ENCODE measurements at places on chromosomes 3 and 15.

- no peak for DNase-seq
Observed at GRCh38 chr3:123444023-123444422, 4.9 kb downstream of the ADCY5 start.

DNA sequence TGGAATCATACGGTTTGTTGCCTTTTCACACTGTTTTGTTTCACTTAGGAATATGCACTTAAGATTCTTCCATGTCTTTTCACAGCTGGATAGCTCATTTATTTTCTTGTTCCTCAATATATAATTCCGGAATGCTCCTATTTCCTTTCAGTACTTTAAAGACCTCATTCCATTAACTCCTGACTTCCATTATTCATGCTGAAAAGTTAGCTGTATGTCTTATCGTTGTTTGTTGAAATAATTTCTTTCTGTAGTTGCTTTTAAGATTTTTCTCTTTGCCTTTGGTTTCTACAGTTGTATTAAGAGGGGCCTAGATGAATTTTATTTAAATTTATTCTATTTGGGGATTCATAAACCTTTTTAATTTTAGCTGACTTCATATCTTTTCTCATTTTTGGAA is 122.2 kb downstream of the ANXA2 start:
- DNase-seq = no peak

DNA sequence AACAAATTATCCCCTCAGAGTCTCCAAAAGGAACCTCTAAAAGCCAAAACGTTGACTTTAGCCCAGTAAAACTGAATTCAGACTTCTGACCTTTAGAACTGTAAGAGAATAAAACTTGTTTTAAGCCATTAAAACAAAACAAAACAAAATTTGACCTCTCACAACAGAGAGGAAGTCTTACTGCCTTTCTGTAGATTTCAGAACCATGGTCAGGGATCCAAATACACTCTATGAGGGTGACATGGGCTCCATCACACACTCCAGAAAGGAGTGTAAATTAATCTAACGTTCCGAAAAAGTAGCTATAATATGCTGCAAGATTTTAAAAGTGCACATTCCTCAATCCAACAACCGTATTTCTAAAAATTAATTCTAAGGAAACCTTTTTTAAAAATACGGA is 19.2 kb upstream of the RPL14 start:
- DNase-seq = no peak

DNA sequence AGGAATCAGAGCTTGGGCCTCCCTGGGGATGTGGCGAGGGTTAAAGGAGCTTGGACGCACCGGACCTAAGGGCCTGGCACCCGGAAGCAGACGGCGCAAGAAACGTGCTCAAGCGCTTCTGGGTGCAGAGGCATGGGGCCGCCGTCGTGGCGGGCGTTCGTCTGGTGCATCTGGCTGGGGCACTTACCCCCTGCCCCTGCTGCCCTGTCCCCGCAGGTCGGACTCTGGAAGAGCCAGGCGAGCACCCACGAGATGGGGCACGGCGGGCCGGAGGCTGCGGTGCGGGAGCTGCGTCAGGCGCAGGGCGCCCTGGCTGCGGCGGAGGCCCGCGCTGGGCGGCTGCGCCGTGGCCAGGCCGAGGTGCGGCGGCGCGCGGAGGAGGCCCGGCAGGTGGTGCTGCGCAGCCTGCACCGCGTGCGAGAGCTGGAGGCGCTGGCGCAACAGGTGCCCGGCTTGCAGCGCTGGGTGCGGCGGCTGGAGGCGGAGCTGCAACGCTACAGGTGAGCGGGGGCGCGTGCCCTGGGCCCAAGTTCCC is 2.5 kb downstream of the EFCC1 start:
- DNase-seq = no peak

DNA sequence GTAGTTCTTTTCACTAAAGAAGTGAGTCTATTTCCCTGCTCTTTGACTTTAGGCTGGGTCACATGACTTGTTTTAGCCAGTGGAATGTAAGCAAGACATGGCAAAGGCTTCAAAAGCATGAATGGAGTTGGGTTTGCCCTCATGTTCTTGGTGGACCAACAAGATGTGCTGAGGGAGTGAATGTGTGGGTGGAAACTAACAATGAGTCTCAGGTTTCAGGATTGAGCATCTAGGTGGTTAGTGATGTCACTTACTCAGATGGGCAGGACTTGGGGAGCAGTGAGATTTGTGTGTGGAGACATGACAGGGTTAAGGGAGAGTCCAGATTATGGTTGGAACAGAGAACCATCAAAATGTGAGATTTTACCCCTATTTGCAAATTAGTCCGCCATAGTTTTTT is 181.4 kb upstream of the UBE2E1 start:
- DNase-seq = no peak

DNA sequence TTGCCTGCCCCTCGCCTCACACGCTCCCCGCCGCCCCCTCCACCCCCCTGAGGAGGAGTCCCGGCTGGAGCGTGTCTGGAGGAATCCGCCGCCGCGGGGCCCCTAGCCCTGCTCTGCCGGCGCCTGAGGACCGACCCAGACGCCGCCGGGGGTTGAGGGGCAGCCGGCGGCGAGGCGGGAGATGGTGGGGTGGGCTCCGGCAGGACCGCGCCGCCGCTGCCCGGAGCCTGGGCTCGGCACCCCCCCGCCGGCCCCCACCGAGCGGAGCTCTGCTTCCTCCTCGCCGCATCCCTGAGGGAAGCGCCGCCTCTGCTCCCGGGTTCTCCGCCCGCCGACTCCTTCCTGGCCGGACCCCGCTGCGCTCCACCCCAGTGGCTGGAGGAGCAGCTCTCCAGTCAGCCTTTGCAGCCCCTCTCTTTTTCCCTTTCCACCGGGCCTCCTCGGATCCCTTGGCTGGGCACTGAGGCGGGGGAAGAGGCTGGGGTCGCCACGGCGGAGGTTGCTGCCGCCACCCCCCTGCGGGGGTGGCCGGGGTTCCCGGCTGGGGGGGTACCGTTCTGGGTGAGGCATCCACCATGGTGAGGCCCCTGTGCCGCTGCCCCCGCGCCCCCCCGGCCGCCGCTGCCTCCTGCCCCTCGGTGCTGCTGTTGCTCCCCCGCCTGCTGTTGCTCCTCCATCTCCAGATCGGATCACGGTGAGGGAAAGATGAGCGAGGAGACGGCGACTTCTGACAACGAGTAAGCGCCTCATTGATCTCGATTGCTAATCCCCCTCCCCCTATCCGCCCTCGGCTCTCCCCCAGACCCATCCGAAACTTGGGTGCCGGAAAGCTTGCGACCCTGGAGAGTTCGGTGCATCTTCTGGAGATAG is at the start of gene SPRED1:
SPRED1 (plus strand) TSS at position 356 of the 870 bp plus-strand sequence; CDS start at position 706, 350 bp downstream.
- peak; percentile 84 for DNase-seq

GRCh38 chr3:50302095-50303012 is 1.0 kb downstream of the HYAL1 start:
- DNase-seq = no peak

DNA sequence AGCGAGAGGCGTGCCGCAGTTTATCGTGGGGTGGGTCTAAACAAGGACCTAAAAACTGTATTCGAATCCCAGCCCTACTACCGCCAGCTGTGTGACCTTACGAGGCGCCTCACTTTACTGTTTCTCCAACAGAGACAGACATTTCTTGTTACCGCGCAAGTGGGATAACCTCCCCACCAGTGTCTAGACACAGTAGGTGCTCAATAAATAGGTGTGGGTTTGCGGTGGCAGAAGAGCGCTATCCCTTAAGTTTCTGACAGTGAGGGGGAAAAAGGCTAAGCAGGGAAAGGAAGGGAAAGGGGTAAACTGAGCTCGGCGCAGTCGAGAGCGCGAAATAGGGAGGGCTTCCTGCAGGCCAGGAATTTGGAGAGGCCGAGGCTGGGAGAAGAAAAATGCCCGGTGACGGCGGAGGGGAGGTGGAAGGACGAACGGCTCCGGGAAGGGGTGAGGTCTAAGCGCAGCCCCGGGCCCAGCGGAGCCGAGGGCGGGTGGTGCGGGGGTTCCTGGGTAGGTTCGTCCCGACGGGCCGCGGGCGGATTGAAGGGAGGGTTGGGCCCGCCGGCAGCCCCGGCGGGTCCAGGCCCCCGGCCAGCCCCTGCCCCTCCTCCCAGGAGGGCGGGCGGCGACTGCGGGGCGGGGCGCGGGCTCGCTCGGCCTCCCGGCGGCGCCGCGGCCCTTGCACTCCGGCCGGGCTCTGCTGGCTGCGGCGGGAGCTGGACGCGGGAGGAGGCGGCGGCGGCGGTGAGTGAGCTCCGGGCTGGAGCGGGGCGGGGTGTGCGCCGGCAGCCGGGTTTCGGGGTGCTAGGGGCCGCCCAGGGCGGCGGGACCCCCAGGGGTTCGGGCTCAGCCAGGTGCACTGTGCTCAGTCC is at the start of gene CGNL1:
CGNL1 (plus strand) TSS at position 679 of the 869 bp plus-strand sequence. CDS start 61,495 bp downstream, outside the sequence.
- peak; percentile 38 for DNase-seq

GRCh38 chr3:175902226-175902625 is 1043.1 kb downstream of the NAALADL2 start:
- DNase-seq = no peak

- DNase-seq = no peak
Observed at GRCh38 chr15:90684281-90684680, 32.9 kb upstream of the BLM start.

- no peak for DNase-seq
Observed at GRCh38 chr3:104594491-104594890, 772.2 kb upstream of the ALCAM start.

DNA sequence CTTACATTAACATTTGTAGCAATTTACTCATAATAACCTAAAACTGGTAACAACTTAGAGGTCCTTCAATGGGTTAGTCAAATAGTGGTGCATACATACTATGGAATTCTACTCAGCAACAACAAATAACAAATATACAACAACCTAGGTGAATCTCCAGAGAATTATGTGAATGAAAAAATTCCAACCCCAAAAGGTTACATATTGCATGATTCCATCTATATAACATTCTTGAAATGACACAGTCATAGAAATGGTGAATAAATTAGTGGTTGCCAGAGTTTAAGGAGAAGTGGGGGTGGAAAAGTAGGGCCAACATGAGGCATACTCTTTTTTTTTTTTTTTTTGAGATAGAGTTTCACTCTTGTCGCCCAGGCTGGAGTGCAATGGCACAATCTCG is 12.7 kb upstream of the SNTN start:
- DNase-seq = no peak

GRCh38 chr3:188400494-188401243 is 246.7 kb downstream of the LPP start:
- no peak for DNase-seq

DNA sequence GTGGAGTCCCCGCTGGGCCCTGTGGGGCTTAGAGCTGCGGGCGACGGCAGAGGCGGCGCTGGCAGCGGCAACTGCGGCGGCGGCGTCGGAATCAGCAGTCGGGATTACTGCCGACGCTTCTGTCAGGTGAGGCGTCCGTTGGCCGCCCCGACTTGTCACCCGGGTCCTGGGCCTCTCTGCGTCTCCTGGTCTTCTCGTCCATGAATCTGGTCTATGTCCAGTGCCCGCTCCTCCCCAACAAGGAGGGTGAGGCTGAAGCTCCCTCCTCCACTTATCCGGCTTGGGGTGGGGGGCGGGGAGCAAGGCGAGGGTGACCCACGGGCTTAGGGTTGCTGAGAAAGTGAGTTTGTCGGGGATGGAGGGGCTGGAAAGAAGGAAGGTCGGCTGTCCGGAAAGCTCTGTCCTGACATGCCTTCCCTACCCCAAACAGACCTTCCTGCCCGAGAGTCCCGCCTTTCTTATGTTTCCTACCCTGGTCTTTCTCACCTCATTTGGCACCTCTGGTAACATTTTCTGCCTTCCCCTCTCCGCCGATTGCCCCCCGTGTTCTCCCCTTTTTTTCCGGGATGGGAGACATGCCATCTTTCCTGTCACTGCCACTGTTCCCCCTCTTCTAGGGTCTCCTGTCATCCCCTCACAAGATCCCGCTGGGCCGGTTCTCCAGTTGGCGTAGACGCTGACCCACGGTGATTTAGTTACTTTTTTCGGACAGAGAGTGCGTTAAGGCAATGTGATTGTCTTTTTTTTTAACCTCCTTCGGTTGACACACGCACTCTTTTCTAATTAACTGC is 520 bp downstream of the ZNF654 start:
- DNase-seq = no peak

GRCh38 chr3:28279770-28280169 is 38.4 kb downstream of the CMC1 start:
- DNase-seq = no peak

GRCh38 chr3:128416578-128417211 is 50.0 kb downstream of the DNAJB8 start:
- DNase-seq = no peak

DNA sequence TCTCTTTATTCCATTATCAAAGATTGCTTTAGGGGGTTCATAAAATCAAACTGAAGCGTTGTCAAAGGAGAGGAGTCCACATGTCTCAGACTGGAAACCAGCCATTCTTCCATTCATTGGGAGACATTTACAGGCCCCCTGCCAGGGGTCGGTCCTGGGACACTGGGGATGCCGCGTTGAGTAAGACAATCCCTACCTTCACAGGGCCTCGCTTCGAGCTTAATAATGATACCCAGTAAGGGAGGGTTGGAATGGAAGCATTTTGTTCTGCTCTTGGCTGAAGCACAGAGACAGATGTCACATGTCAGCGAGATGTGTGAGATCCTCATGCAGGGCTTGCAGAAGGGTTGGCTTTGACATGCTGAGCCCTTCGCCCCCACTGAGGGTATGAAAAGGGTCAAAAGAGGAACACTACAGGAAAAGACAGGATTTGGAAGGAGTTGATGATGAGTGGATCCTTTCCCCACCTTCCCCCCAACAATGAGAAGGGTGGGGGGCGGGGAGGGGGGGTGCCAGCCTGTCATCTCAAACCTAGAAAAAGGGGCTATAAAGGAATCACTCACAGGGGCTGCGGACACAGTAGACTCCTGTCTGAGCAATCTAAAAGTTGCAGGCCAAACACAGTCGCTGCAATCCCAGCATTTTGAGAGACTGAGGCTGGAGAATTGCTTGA is 25.6 kb upstream of the ARL8B start:
- DNase-seq = peak; percentile 10

- DNase-seq = no peak
Observed at GRCh38 chr15:44193651-44194322, 1.3 kb downstream of the FRMD5 start.

DNA sequence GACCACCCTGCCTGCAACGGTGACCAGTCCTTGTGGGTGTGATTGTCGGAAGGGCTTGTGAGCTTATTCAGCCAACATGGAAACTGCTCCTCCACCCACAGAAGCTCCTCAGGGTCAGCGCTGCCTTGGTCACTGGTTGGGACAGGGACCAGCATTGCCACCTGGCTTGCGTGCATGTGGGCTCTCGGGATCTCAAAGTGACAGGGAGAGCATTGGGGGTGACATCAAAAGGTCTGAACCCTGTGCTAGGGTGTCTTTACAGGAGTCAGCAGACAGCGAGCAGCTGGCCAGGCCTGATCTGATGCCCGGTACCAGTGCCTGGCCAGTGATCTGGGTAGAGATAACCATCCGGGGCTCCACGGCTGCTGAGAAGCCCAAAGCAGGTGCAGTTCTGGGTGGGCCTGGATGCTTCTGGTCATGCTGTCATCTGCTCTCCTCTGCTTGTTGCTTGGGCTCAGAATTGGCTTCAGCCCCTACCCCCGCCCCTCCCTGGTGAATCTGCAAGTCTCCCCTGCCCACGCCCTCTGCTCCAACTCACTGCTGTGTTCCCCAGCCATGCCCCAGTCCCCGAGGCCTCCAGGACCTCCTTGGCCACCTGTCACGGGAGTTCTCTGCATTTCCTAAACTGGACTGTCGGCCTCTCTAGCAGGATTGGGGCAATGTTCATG is 134.8 kb downstream of the NSMCE3 start:
- DNase-seq = no peak

Data from hindlimb muscle (tissue), 1 donor.